A172 (cell line): ENCODE measurements at places on chromosomes 4 and X.

DNA sequence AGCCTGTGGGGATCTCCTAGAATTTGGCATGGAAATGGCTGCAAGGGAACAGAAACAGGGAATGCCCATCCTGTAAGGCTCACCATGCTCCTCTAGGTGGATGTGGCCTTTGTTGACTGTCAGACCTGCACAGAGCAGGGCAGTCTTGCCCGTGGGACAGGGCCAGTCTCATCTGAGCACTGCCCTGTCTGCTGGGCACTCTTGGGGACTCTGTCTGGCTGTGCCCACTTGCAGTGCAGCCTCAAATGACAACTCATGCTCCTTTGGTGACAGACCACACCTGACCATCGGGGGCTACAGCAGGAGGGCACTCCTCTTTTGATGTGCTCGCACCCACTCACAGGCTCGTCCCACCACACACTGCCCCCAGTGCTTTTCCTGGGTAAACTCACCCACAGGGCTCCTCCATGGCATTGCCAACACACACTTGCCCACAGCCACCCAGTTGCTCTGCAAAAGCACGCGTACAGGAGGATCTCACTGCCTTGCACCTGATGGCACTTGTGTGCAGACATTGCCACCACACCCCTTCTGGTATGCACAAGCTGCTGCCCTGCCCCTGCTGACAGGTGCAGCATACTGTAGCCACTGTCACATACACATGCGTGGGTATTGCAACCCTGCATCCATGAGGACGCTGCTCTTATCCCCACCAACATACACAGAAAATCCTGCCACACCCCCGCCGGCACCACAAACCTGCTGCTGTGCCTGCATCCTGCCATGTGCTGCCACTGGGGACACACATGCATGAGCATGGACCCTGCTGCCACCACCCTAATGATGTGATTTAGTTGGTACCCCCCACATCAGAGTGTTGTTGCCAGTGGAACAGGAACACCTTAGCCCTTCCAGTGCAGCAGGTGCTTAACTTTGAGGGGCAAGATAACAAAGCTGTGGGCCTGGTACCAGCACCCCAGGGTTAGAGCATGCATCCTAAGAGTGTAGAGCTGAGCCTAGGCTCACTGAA lies 100.1 kb upstream of the ARHGEF9 start:
- no peak for DNase-seq

GRCh38 chrX:110143454-110144210 lies 140.7 kb downstream of the TMEM164 start:
- DNase-seq = no peak

GRCh38 chrX:31093639-31093975 lies 21.8 kb upstream of the FTHL17 start:
- DNase-seq = no peak

DNA sequence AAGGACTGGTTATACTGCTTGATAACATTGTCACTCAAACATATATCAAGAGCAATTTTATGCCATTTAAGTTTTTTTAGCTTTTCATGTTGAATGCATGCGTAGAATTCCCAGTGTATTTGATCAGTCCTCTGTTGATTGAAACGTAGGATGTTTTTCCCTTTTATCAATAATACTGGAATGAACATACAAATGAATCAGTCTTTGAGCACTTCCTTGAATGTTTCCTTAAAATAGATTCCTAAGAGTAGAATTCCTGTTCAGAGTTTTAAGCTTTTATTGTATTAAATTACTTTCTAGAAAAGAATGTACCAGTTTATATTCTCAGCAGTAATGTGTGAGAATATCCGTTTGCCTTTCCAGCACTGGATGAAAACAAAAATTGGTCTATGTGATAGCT lies 37.8 kb downstream of the ADD1 start:
- DNase-seq = no peak

DNA sequence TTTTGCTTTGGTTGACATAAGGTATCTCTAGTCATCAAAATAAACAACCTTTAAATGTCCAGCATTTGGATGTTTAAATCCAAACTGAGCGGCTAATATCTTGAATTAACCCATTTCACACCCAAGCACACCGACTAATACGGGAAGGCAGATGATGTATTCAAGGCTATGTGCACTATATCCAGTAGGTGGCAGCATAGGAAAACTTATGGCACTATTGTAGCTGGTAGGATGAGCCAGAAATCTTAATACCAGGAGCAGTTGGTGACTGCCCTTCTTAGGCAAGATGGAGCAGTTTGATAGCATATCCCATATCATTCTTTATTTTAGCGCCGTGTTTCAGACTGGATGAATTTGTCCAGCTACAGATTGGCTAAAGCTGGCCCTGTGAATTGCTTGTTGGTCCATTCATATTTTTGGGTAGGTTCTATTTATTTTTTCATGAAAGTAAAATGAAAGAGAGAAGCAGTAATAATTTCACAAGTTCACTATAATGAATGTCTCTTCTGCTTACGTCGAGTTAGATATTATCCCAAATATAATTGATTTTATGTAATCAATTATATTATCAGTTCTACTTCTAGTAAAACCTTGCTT lies 24.4 kb downstream of the UCHL1 start:
- DNase-seq = peak; percentile 80

GRCh38 chrX:49039598-49040375 lies 3.4 kb downstream of the TFE3 start:
- peak; percentile 90 for DNase-seq

GRCh38 chrX:124211312-124211942 lies 121.0 kb upstream of the TEX13D start:
- peak; percentile 0 for DNase-seq

- DNase-seq = peak; percentile 32
Measured at GRCh38 chr4:132333724-132334047, 815.4 kb upstream of the PCDH10 start.

GRCh38 chrX:12985331-12985730 lies 10.4 kb downstream of the TMSB4X start:
- DNase-seq = no peak
